ENCODE measurements at places on chromosomes 1 and 21.
A peak's percentile ranks its signal among the peaks of the same experiment; 100 is the strongest.

- no peak for DNase-seq
These were observed 130.7 kb downstream of the ACTL8 start for GRCh38 chr1:17885663-17886320.

GRCh38 chr21:33063375-33063883 is 6.5 kb upstream of the OLIG1 start:
- DNase-seq, result no peak

GRCh38 chr21:38280454-38280853 is 23.7 kb downstream of the KCNJ15 start:
- DNase-seq, result no peak

- DNase-seq, result no peak
These were observed 164.5 kb upstream of the ETV3 start for GRCh38 chr1:157302724-157303123.

GRCh38 chr21:25412100-25412499 is 195.2 kb downstream of the MRPL39 start:
- DNase-seq, result no peak

GRCh38 chr1:169644297-169644696 is 14.4 kb upstream of the SELP start:
- no peak for DNase-seq

- DNase-seq, result no peak
These were observed 160.8 kb downstream of the VAV3 start for GRCh38 chr1:107804134-107804533.

DNA sequence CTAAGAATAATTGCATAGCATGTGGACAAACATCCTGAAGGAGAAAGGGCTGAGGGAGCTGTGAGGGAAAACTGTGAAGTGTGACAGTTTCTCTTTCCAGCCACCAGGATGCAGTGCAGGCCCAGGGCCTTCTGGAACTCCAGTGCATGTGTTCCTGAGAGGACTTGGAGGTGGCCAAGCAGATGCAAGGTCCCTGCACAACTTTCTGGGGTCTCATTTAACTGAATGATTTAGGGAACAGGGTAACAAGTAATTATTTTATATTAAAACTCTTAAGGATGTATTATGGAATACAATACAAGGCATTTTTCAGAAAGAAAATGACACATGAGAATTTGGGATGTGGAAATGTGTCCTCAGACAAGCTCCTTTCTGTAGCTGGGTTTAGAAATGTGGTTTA is 61.2 kb upstream of the MCOLN3 start:
- DNase-seq, result peak; percentile 71

DNA sequence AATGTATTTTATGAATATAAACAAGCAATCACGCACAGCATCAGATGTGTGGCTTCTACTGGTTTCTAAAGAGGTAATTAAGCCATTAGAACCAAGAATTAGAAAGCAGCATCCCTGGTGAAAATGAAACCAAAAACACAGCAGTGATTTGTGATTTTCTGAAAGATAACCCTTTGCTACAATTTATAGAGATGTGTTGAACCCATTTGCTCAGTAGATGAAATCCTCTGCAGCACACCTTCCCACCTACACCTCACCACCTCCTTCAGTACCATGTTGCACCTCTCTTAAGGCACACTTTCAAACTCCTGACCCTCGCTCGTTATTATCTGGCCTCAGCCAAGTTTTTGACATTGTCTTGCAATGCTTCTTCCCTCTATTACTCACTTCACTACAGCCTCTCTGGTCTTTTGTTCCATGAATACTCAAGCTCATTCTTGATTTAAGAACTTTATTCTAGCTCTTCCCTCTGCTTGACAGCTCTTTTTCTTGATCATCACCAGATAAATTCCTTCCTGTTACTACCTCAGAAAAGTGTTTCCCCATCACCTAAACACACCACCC is 38.6 kb downstream of the NSL1 start:
- DNase-seq, result no peak

GRCh38 chr1:170354690-170355089 is 177.3 kb upstream of the GORAB start:
- DNase-seq, result no peak

DNA sequence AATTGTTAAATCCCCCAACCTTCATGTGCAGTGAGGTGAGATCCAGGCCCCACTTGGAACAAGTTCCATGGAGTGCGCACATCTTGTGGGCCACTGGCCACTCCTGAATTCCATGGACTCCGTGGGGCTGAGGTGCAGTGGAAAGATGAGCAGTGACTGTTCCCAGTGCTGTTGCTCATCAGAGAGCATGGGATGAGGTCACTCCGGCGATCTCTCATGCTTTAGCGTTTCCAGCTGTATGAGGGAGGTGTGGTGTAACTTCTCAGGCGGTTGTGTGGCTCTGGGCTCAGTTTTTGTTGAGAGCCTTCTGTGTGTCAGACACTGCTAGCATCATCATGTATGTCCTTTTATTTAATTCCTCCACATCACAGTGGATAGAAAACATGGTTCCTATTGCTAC is 96.2 kb downstream of the GALNT2 start:
- peak; percentile 84 for DNase-seq

- no peak for DNase-seq
These were observed 72.3 kb downstream of the WLS start for GRCh38 chr1:68160021-68160420.

GRCh38 chr1:218507355-218508002 is 162.3 kb downstream of the TGFB2 start:
- DNase-seq, result no peak

DNA sequence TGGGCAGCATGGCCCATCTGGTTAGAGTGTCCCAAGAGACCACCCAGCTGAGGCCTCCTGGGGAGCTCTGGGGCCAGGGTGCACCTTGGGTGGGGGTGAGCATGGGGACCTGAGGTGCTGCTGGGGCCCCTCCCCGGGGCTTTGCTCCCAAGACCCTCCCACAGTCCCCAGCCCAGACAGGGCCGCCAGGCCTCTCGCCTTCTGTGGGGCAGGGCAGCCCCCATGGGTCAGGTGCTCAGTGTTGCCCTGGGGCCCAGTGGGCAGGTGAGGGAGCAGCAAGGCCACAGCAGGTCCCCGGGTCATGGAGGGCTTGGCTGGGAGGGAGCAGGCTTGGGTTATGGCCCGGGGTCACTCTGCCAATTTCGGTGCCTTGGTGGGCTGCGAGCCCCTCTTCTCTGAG is 24.5 kb upstream of the PEX10 start:
- no peak for DNase-seq

GRCh38 chr1:83998498-83999315 is at the start of gene TTLL7:
TTLL7 (minus strand) TSS chr1:83999132; CDS start chr1:83952211, 46,921 bp downstream.
- peak; percentile 78 for DNase-seq

GRCh38 chr1:218351391-218352074 is 6.4 kb downstream of the TGFB2 start:
- DNase-seq, result peak; percentile 74

GRCh38 chr1:67166196-67166595 is at the start of gene IL23R:
IL23R (plus strand) TSS chr1:67166454; CDS start chr1:67168121, 1,667 bp downstream.
- no peak for DNase-seq

DNA sequence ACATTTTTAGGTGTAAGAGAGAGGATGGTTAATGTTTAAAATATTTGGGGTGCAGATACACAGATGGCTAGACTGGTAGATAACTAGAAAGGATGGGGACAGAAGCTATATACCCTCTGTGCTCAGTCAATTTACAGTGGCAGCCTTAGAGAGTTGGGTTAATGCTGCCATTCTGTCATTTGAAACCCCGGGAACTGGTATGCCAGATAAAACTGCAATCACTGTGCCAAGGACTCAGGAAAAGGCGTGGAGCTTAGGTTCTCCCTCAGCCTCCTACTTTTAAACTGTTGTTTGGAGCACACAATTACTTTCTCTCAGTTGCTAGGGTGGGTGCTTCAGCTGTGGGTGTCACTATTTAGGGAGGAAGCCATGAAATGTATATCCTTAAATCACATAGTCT is 90.0 kb upstream of the HNRNPU start:
- no peak for DNase-seq

- DNase-seq, result peak; percentile 78
These were observed 20.9 kb upstream of the VPS13D start for GRCh38 chr1:12208764-12209494.

DNA sequence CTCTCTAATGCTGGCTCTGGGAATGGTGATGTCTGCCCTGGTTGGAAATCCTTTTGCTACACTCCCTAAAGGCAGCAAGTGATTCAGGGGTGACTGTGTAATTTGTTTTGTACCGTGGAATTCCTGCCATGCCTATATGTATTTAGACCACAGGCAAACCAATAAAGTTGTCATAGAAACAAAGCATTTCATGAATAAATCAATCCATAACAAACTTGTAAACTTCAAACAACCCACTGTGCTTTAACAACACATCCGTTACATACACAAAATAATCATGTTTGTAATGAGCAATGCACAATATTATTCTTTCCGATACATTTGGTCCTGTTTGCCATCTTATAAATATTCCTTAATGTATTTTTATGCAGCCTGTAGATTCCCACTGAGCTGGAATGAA is 330.3 kb upstream of the SNX7 start:
- DNase-seq, result peak; percentile 65

GRCh38 chr1:6392809-6393399 is 663 bp downstream of the ACOT7 start:
- no peak for DNase-seq

- DNase-seq, result no peak
These were observed 6.4 kb upstream of the MMEL1 start for GRCh38 chr1:2639203-2639602.

- no peak for DNase-seq
These were observed 3.2 kb downstream of the ANGPTL1 start for GRCh38 chr1:178867670-178868069.

DNA sequence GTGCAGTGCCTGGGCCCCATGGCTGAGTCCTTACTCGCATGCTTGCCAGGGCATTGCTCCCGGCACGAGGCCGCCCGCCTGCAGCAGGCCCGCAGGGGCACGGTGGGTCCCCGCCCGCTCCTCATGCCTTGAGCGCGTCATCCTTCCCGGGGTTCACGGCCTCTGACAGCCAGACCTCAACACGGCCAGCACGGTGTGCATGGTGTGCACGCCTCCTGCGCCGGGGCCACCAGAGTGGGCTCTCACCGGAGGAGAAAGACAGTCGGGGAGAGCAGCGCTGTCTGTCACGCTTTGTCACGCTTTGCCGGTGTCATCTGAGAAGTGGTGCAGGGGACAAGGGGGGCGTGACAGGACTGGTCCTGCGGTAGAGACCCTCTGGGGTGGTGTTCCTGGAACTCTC is 11.9 kb upstream of the COL18A1 start:
- DNase-seq, result no peak

GRCh38 chr1:36665478-36666080 is 182.9 kb upstream of the CSF3R start:
- no peak for DNase-seq

- no peak for DNase-seq
These were observed 33.2 kb upstream of the KLF18 start for GRCh38 chr1:44174630-44175029.

GRCh38 chr1:1567152-1567875 is 7.3 kb downstream of the SSU72 start:
- no peak for DNase-seq

GRCh38 chr1:159798893-159799292 is 3.3 kb upstream of the FCRL6 start:
- peak; percentile 87 for DNase-seq

- peak; percentile 46 for DNase-seq
These were observed 19.2 kb upstream of the PEF1 start for GRCh38 chr1:31663622-31664452.
